ENCODE measurements at places on chromosomes 3 and 15.

GRCh38 chr3:61117045-61117898 lies 134.0 kb downstream of the FHIT start:
- no peak for DNase-seq

DNA sequence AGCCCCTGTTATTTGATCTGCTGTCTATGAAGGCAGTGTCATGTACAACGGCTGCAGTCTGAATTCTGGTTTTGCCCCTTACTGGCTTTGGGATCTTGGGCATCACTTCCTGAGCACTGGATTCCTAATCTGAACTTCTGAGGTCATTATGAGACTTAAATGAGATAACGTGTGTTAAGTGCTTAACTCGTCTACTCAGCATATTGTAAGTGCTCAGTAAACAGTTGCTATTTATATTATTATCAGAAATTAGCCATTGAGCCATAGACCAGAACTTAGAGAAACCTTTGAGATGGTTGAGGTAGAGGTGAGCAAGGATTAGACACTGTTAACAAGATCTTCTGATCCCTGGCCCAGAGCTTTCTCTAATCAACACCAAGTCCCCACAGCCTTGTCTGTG lies 284.1 kb upstream of the ONECUT1 start:
- no peak for DNase-seq

DNA sequence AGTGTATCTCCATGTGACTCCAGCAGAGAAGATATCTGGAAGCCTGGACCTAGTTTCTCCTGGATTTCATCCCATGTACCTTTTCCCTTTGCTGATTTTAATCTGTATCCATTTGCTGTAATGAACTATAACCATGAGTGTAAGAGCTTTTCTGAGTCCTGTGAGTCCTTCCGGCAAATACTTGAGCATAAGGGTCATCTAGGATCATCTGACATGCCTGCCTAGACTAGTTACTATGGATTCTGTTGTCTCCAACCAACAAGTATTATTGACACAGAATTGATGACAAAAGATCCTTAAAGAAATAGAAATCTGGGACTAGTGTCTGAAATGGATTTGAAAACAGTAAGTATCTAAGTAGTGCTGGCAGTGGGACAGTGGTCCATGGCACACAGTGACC lies 11.3 kb upstream of the UBE3A start:
- DNase-seq: no peak

DNA sequence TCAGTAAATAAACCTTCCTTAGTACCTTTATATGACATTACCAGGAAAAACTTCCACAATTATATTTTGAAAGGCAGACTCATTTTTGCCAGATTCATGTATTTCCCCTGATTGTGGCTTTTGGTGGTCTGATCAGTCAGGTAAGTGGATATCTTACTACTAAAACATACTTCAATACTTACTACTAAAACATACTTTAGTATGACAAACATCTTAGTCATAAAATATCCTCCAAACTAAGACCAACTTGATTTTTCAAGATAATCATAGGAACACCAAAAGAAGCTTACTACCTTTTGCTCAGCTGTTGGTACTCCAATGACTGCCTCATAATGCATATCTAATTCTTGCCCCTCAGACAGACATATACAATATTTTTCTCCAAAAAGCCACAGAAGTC lies 9.3 kb downstream of the TJP1 start:
- no peak for DNase-seq

DNA sequence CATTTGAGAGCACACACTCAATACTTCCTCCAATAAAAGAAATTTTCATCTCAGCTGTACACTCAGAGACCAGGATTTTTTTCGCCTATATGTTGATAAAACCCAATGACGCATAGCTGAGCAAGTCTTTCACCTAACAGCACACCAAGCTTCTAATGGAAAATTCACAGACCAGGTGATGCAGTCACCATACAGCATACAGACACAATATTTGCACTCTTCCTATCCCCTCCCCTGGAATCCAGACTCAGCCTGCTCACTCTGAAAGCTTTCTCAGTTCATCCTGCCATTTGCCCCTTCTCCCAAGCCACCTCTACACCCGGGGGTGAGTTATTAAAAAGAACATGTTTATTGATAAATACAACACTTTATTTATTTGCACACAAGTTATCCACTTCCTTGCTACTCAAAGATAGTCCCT lies 1.7 kb downstream of the TBC1D5 start:
- no peak for DNase-seq

DNA sequence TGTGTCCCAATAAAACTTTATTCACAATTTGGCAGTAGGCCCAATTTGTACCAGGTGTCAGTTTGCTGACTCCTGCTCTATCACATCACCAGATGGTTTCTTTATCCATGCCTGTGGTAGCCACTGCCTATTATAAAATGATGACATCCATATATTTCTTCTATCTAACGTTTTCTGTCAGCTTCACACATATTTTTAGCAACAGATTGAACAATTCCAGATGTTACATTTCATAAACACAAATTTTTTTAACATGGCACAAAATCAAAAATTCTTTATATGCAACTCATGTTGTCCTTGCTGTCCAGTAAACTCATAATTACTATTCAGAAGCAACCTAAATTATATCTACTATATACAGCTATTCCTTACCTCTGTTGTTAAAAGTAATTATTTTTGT lies 1371.6 kb downstream of the NSUN3 start:
- no peak for DNase-seq

DNA sequence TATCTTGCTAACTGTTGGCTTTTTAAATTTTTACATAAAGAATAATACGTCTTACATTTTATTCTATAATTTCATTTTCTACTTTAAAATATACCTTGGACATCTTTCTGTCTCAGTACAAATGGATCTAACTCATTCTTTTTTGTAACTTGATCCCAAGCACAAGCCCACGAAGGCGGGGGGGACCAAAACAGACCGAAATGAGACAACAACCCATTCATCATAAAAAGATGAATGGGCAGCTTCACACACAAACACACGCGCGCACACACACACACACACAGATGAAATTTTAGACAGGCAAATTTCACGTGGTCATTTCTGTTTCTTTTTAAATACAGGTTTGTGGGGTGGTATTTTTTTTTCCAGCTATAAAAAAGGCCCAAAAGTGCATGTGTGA lies 271.3 kb upstream of the TOPAZ1 start:
- no peak for DNase-seq

DNA sequence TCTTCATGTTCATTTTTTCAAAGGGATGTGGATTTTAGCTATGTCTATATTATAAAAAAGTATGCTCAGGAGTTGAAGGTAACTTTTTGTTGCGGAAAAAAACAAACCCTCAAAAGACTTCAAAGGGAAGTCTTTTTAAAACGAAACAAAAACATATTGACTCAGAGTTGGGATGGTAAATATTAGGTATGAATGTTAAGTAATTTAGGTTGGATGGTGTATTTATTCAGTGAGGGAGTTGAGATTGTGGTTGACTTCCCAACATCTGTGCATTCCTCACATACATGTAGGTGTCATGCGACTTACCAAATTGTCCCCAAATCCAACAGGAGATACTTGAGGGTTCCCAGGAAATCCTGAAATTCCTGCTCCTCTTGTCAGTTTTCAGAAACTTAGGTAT lies 32.7 kb upstream of the PLSCR5 start:
- DNase-seq: no peak

GRCh38 chr3:190224456-190224855 lies 97.8 kb downstream of the CLDN1 start:
- DNase-seq: no peak

GRCh38 chr15:84764989-84765388 lies 16.6 kb downstream of the ZNF592 start:
- no peak for DNase-seq

DNA sequence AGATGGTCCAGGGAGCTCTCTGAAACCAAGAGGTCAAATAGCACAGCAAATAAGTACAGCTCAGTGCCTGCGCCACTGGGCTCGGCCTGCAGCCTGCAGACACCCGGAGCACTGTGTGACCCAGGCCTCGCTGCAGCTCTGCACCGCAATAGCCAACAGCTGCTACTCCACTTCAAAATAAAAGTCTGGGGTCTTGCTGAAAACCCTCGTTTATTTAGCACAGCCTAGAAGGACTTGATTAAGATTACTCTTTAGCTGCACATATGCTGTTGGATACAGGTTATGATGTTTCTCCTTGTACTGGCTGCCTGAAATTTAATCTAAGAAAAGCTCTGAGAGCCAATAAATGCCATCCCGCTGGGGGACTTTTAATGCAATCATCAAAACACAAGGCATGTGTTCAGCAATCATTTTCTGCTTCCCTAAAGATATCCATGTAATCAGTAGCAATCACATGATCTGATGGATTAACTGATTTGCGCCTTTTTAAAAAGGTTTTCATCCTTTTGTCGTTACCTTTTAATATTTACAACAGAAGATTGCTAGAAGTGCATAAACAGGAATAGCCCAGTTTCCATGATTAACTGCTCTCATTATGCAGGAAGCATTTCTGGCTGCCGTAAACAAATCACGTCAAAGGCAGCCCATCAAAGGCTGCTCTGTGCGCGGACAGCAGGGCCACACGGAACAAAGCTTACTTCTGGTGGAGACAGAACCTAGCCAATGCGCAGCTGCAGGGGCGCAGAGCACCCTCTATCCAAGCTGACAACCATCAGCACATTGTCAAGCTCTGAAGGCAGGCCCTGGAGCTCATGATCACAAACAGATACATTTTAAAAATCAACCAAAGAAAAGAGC lies 58.8 kb downstream of the CLASP2 start:
- peak; percentile 60 for DNase-seq

DNA sequence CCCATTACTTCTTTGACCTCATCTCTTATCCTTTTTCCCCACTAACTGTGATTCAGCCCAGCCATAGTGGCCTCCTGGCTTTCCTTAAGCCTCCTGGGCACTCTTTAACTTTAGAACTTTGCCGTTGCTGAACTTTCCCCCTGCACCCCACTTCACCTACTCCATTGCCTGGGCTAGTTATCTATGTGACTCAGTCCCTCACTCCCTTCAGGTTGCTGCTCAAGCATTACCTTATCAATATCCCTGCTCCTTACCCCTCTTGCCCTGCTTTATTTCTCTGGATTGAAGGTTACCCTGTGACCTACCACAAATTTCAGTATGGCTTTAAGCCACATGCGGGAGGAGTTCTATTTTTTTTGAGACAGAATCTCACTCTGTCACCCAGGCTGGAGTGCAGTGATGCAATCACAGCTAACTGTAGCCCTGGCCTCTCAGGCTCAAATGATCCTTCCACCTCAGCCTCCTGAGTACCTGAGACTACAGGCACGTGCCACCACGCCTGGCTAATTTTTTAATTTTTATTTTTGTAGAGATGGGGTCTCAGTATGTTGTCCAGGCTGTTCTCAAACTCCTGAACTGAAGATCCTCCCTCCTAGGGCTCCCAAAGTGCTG lies 3.4 kb downstream of the MON1A start:
- DNase-seq: no peak

- no peak for DNase-seq
Measured at GRCh38 chr3:63768888-63769287, 50.2 kb upstream of the C3orf49 start.

GRCh38 chr3:20666091-20666490 lies 480.1 kb upstream of the SGO1 start:
- no peak for DNase-seq
